CD4-positive, alpha-beta T cell treated with Interleukin-12 subunit alpha and Interleukin-12 subunit beta, for 1 hour (primary cell): ENCODE measurements at places on chromosomes 1 and 21.
A peak's percentile ranks its signal among the peaks of the same experiment; 100 is the strongest.

GRCh38 chr1:100152271-100152670 is 19.3 kb downstream of the TRMT13 start:
- no peak for DNase-seq

DNA sequence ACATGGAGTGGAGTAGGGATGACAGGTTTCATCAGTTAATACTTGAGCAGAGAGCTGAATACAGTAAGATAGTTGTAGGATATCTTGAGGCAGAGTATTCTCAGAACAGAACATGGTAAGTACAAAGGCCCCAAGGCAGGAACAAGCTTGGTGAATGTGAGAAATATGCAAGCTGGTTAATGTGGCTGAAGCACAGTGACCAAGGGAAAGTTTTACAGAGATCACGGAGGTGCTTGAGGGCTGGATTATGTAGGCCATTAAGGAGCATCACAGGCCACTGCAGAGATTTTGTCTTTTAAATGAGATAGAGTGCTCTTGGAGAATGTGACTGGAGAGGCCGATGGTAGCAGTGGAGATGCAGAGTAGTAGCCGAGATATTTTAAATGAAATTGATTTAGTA is 54.0 kb upstream of the BOLA1 start:
- peak; percentile 24 for DNase-seq

DNA sequence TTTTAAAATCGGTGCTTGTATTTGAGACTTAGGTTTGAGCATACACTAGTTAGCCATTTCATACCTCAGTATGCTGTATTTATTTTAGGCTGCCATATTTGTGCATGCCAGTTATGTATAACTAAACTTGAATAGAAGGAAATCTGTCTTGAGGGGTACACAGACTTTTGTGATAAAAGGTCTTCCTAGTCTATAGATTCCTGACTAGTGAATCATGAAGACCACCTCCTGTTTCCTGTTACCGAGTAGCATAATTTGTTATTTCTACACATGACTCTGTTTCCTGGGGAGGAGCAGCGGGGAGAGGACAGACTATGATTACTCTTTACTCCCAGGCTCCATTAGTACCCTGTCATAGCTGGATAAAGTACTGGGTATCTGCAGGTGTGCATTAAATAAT is 316.8 kb upstream of the SNX7 start:
- DNase-seq, result no peak

DNA sequence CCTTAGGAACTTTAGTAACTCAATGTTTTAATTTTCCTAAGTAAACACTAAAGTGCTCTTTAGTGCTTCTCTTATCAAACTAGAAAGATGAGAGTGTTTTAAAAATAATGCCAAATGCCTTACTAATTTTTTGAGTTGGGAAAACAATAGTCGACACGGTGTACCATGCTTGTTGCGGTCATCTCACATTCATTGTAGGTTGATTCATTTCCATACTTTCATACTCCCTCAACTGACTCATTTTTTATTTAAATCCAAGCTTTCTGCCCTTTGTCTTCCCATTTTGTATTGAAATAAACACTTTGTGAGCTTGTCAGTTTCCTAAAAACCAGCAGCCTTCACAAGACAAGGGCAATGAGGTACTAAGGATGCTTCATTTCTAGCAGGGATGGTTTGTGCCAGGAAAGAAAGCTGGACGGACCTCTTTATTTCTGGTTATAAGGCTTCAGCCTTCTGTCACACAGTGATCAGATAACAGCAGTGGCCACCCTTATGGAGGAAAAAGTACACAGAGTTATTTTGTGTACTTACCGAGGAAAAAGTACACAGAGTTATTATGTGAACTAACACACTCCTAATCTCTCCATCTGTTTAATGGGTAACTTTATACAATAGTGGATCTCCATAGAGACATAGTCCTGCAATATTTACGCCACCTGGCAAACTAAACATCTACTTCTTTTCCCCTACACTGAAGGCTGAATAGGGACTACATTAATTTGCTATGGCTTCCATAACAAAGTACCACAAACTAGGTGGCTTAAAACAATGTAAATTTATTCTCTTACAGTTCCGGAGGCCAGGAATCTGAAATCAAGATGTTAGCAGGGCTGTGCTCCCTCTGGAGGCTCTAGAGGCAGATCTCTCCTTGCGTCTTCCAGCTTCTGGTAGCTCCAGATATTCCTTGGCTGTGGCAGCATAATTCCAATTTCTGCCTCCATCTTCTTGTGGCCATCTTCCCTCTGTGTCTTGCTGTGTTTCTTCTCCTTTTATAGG is 13.0 kb upstream of the CCDC190 start:
- no peak for DNase-seq

GRCh38 chr1:3660704-3661103 is 8.4 kb downstream of the TP73 start:
- no peak for DNase-seq

DNA sequence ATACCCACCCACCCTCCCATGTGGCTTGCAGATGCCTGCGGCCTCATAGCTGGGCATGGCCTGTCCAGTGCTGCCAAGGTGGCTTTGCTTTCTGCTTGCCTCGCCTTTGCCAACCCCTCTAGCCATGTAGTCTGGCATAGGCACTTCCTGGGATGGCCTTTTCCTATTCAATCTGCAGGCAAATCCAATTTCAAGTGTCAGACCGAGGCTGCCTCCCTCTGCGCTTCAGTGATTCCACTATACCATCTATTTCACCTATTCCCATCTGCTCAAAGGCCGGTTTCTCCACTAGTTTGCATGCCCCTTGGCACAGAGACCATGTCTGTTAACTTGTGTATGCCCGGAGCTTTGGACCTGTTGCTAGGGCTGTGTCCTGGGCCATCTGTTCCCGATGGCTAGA is 3.8 kb upstream of the ZBTB21 start:
- DNase-seq, result no peak

DNA sequence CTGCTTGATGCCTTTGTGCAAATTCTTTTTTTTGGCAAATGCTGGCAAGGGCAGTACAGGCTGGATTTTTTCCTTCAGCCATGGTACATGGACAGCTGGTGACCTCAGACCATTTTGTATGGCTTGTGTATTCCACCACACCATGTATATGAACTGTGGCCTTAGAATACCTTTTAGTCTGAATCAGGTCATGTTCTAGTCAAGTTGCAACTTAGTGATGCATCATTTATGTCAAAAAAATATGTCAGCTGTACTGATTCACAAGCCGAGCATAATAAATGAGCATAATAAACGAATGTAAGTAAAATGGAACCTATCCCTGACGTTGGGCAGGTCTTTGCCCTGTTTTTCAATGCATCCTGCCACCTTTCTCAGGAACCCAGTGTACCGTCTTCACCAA is 219.7 kb upstream of the RUNX1 start:
- DNase-seq, result no peak

GRCh38 chr1:239261521-239261920 is 124.8 kb upstream of the CHRM3 start:
- DNase-seq, result no peak

GRCh38 chr1:148010527-148010926 is 82.3 kb downstream of the GPR89B start:
- no peak for DNase-seq

DNA sequence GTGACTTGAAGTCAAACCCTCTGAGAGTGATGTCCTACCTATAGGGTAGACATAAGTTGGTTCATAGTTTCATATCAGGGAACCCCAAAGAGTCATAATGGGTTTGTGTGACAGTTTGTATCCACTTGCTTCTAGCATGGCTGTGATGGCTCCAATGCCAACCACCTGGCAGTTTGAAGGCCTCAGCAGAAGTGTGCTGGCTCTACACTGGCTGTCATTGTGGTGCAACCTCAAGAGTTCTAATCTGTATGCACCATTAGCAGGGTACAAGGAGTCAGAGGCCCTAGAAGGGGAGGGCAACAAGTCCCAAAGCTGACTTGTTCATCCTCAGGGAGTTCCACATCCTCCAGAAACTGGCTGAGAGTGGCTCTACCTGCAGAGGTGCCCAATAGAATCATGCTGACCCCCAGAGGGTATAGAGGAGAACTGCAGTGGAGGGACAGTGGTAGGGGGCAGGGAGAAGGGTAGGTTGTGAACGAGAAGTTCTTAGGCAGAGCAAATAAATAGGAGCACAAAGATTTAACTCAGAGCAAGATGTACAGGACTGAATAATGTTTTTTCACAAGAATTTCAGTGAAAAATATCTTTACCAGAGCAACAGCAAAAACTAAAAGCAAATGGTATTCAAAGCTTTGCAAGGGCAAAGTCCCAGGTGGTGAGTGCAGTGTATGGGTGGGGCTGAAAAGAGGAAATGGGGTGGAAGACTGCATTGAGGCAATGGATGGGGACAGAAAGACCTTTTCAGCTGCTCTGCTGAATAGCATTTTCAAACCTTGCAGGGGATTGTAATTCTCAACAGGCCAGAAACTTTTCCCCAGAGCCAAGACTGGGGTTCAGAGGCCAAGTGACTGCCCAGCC is 3.2 kb downstream of the FCRL2 start:
- DNase-seq, result peak; percentile 35

DNA sequence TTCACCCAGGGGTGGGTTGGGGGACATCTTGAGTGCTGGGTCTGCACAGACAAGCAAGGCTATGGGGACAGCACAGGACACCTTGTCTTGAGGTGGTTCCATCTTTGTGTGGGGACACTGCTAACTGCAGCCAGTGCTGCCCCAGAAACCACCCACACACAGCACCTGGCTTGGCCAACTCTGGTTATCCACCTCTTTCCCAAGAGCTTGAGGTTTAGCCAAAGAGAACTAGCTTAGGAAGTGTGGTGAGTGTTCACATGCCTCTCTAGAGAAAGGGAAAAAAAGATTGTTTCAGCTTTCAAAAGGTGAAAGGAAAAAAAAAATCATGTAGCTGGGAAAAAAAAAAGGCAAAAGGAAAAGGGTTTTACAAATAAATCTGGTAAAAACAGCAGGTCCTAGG is 32.4 kb downstream of the BCAR3 start:
- no peak for DNase-seq

DNA sequence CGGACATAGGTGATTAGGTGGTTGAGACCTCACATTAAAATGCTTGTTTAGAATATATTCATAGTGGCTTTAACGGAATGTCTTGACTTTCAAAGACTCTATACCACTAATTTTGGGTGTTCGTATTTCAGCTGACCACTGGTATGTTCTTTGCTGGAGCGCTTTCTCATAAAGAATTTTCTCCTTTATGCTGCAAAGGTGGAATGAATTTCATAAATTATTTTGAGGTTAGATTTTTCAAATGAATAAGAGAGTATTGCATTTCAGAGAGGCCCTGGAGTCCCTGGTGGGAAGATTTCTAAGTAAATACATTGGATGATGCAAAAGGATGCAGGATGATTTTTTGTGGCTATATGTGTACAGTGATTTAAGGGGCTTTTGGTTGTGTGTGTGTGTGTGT is 55.8 kb downstream of the HUNK start:
- no peak for DNase-seq

DNA sequence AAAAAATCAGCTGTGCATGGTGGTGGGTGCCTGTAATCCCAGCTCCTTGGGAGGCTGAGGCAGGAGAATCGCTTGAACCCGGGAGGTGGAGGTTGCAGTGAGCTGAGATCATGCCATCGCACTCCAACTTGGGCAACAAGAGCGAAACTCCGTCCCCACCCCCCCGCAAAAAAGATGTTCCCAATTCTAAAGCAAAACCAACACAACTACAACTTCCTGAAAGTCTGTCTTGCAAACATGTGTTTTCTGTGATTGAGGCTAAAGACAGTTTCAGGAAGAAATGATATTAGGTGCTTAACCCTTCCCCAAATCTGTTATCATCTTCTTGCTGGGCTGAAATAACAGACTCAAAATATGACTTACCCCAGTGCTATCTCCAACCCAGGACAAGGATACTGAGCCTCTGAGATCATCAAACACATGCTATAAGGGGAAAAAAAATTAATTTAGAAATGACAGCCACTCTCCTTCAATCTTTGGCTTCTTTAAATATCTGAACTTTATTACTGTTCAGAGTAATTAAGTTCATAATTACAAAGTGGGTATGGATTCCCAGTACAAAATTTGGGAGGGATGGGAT is 28.5 kb downstream of the SORT1 start:
- no peak for DNase-seq

GRCh38 chr1:172393354-172393753 is 27.1 kb upstream of the C1orf105 start:
- no peak for DNase-seq

DNA sequence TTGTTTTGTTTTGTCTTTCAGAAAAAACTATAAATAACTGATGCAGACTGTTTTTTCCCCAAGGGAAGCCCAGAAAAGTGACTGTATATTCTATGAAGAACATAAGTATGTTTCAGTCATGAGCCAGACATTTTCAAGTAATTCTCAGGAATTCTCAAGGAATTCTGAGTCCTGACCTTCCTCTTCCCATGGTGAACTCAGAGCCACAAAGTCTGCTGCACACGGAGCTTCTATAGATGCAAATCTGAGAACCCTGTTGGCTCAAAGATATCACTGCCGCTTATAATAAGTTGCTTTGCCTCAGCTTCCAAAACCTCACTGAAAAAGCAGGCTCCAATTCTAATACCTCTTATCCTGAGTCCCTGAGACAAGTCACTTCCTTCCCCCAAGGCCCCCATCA is 418.5 kb upstream of the RUNX1 start:
- no peak for DNase-seq

DNA sequence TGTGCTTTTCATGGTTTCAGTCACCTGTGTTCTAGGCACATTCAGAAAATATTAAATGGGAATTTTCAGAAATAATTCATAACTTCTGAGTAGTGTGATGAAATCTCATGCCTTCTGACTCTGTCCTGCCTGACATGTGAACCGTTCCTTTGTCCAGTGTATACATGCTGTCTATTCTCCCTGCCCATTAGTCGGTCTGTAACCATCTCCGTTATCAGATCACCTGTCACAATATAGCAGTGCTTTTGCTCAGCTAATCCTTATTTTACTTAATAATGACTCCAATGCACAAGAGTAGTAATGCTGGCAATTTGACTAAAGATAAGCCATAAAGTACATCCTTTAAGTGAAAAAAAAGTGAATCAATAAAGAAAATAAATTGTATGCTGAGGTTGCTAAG is 597.5 kb downstream of the BRINP3 start:
- no peak for DNase-seq

DNA sequence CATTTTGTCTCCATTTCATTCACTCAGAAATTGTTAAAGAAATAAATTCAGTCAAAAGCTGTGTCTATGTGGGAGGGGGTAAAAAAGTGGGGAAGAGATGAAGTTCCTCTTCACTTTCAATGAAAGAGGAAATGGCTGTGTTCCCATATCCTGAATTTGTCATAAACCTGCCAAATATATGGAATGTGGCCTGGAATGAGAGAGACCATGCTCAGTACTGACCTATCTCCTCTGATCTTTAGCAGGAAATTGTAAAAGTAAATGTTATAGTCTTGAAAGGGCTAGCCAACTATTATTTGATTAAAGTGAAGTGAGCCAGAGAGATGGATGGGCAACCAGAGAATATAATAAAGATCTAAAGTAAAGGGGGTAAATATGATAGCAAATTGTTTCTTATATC is 130.3 kb upstream of the C21orf91 start:
- DNase-seq, result no peak

- no peak for DNase-seq
Measured at GRCh38 chr1:185998391-185998790, 264.2 kb downstream of the HMCN1 start.

- DNase-seq, result no peak
Measured at GRCh38 chr1:5568321-5568720, 423.9 kb downstream of the NPHP4 start.
